ENCODE measurements at places on chromosomes 1 and 21.

- DNase-seq: peak; percentile 53
Observed at GRCh38 chr1:10540277-10541005, 65.7 kb downstream of the PEX14 start.

GRCh38 chr1:242828199-242828598 lies 303.7 kb upstream of the PLD5 start:
- DNase-seq: no peak

- no peak for DNase-seq
Observed at GRCh38 chr1:22810378-22810777, 99.7 kb downstream of the EPHB2 start.

GRCh38 chr21:38798481-38798882 lies 7.2 kb upstream of the ETS2 start:
- DNase-seq: no peak

DNA sequence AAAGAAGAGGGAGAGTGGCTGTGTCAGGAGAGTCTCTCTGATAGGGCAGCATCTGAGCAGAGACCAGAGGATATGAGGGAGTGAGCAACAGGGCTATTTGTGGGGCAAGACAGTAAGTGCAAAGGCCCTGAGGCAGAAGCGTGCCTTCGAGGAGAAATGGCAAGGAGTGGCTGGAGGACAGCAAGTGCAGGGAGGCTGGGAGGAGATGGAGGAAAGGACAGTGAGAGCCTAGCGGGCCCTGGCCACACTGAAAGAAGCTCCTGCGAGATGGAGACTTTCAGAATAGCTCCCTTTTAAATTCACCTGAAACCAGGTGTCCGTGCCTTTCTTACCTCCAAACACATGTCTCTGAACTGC lies 25.2 kb downstream of the EXOC8 start:
- DNase-seq: no peak

DNA sequence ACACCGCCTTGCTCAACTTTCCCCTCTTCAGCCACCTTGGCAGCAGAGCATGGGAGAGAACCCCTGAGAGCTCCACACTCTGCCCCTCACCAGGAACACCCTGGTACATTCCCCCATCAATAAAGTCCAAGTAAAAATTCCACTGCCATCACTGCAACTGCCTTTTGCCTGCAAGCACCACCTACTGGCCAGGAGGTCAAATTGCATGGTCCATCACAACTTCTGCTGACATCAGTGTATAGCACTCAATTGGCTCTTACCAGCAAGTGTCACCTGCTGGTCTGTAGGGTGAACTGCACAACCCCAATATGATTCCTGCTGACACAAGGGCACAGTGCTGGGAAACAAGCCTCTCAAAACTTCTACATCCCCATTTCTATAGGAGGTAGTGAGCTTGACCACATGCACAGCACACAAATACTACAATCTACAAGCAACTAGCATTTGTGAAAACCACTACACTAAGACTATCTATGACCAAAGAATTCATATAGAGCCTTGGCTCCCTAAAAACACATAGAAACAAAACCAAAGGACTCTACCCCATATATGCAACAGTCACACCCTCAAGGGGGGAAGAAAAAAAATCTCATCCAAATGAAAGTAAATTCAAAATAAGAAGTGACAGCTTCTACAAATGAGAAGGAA lies 69.2 kb downstream of the FASLG start:
- DNase-seq: peak; percentile 11

DNA sequence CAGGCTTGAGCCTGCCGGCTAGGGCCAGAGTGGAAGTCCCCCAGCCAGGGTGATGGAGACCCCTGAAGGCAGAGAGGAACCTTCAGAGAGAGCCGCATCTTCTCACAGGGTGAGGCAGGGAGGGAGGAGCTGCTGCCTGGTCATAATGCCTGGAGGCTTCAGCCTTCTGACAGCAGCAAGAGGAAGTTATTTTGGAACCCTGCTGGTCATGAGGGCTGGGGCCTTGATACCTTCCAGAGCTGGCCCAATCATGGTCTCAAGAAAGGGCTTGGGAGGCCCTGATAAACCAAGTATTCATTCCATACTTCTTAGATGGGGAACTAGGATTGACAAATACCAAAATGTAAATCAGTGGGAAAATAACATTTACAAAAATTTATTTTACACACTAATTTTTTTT lies 26.6 kb upstream of the MPZL1 start:
- DNase-seq: no peak

- no peak for DNase-seq
Observed at GRCh38 chr1:67863637-67864036, 30.4 kb upstream of the GNG12 start.

- peak; percentile 33 for DNase-seq
Observed at GRCh38 chr1:87791931-87792740, 463.5 kb downstream of the LMO4 start.

- DNase-seq: peak; percentile 99
Observed at GRCh38 chr1:183022202-183023145, 746 bp upstream of the LAMC1 start.

DNA sequence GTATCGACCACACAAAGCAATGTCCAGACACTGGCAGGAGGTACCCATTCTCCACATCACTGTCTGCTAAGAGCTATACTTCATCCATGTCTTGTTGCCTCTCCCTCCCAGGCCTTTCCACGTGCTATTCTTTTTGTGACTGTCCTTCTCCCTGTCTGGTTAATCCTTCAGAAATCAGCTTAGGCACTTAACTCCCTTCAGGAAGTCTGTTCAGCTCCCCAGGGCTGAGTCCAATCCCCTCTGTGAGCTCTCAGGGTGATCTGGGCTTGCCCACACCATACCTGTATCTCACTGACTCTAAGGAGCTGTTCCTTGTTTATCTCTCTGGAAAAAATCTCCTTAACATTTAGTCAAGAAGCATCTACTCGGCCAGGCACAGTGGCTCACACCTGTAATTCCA lies 69.4 kb downstream of the NID1 start:
- DNase-seq: no peak

- DNase-seq: no peak
Observed at GRCh38 chr1:43931711-43932660, 1.6 kb upstream of the ARTN start.

- no peak for DNase-seq
Observed at GRCh38 chr1:115475252-115475651, 137.2 kb upstream of the NGF start.

- DNase-seq: no peak
Observed at GRCh38 chr1:51574796-51575195, 42.1 kb upstream of the OSBPL9 start.

DNA sequence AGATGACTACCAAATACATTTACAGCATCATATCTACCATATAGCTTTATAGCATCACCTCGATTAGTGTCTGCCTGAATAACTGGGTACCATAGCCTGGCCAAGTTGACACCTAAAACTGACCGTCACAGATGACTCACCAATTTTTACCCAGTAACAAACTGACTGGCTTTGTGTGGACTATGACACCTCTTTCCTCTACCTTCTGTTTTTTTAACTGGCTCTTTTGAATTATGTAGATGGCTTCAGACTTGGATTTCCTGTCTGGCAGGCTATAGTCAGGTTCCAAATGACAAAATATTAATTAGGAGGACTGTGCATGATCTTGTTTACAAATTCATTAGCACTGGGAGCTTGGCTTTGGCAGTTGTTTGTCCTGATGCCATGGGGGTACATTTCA lies 360.3 kb downstream of the TGFB2 start:
- no peak for DNase-seq

DNA sequence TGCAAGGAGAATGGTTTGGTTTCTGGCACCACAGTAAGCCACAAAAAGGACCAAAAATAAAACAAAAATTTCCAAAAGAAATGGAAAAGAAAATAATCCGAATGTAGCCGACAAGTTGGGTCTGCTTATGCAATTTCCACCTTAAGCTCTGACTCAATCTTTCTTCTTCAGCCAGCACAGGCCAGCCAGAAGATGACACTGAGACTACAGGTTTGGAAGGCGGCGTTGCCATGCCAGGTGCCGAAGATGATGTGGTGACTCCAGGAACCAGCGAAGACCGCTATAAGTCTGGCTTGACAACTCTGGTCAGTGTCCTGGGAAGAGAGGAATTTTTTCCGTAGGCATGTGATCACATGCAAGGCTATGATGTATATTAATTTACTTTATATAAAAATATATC lies 23.4 kb downstream of the PDPN start:
- no peak for DNase-seq

GRCh38 chr1:232678185-232678886 lies 48.4 kb upstream of the SIPA1L2 start:
- DNase-seq: no peak

GRCh38 chr1:65150583-65151263 lies 2.7 kb downstream of the AK4 start:
- no peak for DNase-seq

DNA sequence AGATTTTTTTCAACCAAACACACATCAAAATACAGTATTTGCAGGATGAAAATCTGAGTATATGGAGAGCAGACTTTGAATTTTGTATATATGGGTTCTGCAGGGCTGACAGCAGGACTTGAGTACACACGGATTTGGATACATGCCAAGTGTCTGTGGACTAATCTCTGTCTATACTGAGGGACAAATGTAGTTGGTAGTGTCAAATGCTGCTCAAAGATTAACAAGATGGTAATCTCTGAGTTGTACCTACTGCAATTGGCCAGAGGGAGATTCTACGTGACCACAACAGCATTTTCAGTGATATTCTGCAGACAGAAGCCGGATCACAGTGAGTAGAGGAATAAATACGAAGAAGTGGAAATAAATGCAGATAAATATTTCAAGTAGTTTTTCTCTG lies 43.4 kb downstream of the SHCBP1L start:
- DNase-seq: no peak

DNA sequence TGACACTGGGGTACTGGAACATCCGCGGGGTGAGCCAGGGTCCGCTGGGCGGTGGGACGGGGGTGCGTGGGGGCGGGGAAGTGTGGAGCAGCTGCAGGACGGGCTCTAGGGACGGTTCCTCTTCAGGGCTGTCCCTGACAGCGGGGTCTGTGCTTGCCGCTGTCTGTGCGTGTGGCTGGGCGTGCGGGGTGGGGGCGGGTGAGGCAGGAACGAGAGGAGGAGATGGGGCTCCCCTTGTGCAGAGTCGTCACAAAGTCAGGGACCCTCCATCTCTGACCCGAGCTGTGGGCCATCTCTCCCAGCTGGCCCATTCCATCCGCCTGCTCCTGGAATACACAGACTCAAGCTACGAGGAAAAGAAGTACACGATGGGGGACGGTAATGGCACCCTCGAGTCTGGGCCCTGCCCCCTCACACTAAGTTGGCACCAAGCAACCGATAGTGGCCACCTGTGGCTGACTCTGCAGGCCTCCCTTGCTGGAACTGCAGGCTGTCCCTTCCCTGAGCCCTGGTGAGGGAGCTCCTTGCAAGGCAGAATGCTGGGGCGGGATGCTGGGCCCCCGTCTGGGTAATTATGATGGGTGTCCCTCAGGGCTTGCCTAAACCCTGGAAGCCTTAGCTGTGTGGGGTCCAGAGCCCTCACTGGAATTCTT lies 392 bp downstream of the GSTM2 start:
- no peak for DNase-seq

DNA sequence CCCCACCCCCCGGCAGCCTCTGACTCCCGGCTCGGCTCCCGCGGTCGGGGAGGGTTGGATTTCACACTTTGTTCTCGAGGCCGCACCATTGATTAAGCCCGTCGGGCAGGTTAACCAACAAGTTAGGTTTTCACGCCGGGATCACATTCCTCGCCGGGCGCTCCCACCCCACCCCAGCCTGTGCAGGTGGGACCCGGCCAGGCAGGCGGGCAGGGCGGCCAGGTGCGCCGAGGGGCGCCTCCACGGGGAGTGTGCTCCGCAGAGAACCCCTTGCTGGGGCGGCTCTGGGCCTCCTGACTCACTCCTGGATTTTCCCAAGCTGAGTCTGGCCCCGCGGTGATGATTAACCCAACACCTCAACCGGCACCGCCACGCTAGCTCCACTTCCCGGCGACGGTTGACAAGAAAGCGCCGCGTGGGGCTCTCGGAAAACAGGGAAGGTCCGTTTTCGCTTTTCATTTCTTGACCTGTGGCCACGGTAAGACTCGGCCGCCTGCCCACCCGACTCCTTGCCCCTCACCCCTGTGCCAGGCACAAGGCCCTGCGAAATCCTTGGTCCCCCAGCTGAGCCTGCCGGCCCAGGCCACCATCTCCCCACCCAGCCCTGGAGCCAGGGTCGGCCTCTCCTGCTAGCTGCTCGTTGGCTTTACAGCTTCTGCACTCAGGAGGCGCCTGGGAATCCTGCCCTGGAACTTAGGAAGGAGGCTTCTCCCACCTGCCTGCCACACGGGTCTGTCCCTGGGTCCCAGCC lies 8.8 kb upstream of the TTLL10 start:
- no peak for DNase-seq

DNA sequence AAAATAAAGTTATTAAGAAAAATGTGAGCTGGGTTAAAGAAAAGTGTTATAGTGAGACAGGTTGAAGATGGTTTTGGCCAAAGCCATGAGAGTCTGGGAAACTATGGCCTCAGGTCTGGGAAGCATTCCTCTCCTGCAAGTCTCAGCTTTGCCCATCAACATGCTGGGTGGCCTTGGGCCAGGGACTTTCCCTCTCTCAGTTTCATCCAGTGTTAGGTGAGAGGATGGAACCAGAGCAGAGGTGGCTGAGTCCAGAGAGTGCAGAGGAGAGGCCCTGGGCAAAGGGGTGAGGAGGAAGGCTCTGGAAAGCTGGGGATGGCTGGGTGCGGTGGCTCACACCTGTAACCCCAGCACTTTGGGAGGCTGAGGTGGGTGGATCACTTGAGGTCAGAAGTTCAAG lies 10.5 kb downstream of the PADI2 start:
- no peak for DNase-seq

- DNase-seq: no peak
Observed at GRCh38 chr1:44830900-44831304, 12.2 kb downstream of the PTCH2 start.

Measured in AG10803 (cell line).